ENCODE measurements at places on chromosomes 16 and 17.

DNA sequence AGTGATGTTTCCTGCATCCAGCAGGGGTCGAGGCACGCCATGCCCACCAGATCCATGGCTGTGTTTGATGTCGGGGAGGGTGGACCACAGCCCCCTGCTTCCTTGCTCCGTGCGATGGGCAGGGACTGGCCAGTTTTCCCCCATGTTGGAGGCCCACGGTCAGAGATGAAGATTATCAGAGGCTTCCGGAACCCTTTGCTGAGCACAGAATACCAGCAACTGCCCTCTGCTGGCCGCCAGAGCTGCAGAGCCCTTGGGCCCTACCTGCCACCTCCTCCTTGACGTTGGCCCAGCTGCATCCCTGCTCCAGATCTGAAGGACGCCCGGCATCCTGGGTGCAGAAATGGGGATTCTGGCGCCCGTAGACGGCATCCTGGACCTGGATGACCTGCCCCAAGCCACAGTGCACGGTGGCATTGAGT lies 23.7 kb upstream of the BCO1 start:
- DNase-seq: peak; percentile 32

DNA sequence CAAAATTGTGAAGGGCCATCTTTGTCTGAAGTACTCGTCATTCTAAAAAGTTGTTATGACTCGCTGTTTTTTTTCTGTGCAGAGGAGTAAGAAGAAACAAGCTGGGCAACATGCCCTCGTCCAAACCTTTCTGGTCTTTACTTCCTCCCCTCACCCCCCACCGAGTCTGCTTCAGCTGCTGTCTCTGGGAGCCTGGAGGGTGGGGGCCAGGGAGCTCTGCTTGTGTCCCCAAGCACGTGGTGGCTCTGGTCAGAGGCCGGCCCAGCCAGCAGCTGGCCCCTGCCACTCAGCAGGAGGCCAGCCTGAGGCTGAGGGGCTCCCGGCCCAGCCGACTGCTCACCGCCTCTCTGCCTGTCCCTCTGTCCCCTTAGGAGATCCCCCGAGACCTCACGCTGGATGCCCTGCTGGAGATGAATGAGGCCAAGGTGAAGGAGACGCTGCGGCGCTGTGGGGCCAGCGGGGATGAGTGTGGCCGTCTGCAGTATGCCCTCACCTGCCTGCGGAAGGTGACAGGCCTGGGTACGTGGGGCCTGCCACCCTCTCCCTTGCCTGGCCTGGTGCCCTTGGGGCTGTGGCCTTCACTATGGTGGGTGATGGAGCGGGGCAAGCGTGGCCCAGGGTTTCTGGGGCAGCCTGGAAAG lies 53.7 kb upstream of the LGALS9 start:
- peak; percentile 71 for DNase-seq

GRCh38 chr16:83967838-83968305 lies at the start of gene NECAB2:
Gene NECAB2 (plus strand): TSS chr16:83968244. CDS start chr16:83968649, 405 bp downstream.
- DNase-seq: peak; percentile 54

- no peak for DNase-seq
Measured at GRCh38 chr17:30103921-30104320, 12.7 kb upstream of the NSRP1 start.

Data from OCI-M1 (cell line).